ENCODE measurements at places on chromosomes 4 and X. TPM values are rescaled to one million over a fixed set of nuclear protein-coding genes. Genes with fewer than 3 reads are reported as not detected.

The DCHS2 gene
- not detected for total RNA-seq

The SUPT20HL1 gene
- total RNA-seq = not detected

The CYLC1 gene
- not detected for total RNA-seq

The SPP1 gene
- 0.18 TPM for total RNA-seq

The RTL5 gene
- total RNA-seq = 0.90 TPM

The RHOXF2B gene
- not detected for total RNA-seq

The GRPEL1 gene
- total RNA-seq = 33.0 TPM

The MAPK10 gene
- total RNA-seq = 6.5 TPM

The MAGEA6 gene
- not detected for total RNA-seq

The STATH gene
- not detected for total RNA-seq

The CTAG1A gene
- not detected for total RNA-seq

The GSX2 gene
- not detected for total RNA-seq

The SSX3 gene
- not detected for total RNA-seq

The EXOSC9 gene
- 47.5 TPM for total RNA-seq

The ART3 gene
- total RNA-seq = not detected

The SPATA18 gene
- 4.7 TPM for total RNA-seq

The UGT2B7 gene
- total RNA-seq = not detected

The CXCL8 gene
- 3.3 TPM for total RNA-seq

The OPRPN gene
- total RNA-seq = not detected

The ATOH1 gene
- total RNA-seq = not detected

The RTL9 gene
- total RNA-seq = 0.56 TPM

The UGT2B15 gene
- total RNA-seq = not detected

The CSN2 gene
- total RNA-seq = not detected

The EXOC1L gene
- not detected for total RNA-seq

The MAGEC3 gene
- not detected for total RNA-seq

The NUDT10 gene
- 0.90 TPM for total RNA-seq

The PLAC1 gene
- 0.36 TPM for total RNA-seq

The BBS12 gene
- total RNA-seq = 5.9 TPM

The GATA1 gene
- total RNA-seq = not detected

The HMX1 gene
- total RNA-seq = not detected

The ETDB gene
- total RNA-seq = not detected

The RHOXF2 gene
- not detected for total RNA-seq

The PHKA1 gene
- total RNA-seq = 3.3 TPM

The CFAP99 gene
- not detected for total RNA-seq

The PRDM8 gene
- 5.7 TPM for total RNA-seq

The OTOP1 gene
- total RNA-seq = not detected

The GPRASP1 gene
- 1.7 TPM for total RNA-seq

The CXCL13 gene
- not detected for total RNA-seq

The TMSB15C gene
- total RNA-seq = 5.8 TPM

The USP11 gene
- 50.5 TPM for total RNA-seq

The APEX2 gene
- 3.4 TPM for total RNA-seq

The AR gene
- 4.7 TPM for total RNA-seq

The AFM gene
- not detected for total RNA-seq

The DUX4 gene
- not detected for total RNA-seq

The FREM3 gene
- total RNA-seq = not detected

The CT45A2 gene
- total RNA-seq = not detected

The AMBN gene
- total RNA-seq = not detected
